ENCODE measurements at places on chromosomes 11 and 22.

GRCh38 chr11:2998073-2998850 lies 6.1 kb upstream of the NAP1L4 start:
- no peak for DNase-seq

DNA sequence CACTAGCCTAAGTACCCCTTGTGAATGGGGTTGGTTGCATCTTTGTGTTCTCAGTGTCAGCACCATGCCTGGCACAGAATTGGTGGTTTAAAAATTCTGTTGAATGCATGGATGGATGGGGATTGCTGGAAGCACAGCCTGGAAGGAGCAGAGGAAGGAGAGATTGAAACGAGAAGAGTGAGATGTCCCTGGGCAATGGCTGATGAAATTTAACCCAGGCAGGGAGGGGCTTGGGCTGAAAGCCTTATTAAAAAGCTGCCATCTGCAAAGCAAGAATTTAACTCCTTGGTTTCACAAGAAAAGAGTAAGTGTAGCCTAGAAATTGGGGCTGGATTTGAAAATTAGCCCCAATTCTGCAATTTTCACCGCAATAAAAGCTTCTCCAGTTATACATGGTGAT lies 126.7 kb downstream of the TEAD1 start:
- no peak for DNase-seq

GRCh38 chr22:37095113-37095512 lies 14.4 kb downstream of the TMPRSS6 start:
- no peak for DNase-seq

GRCh38 chr11:70578831-70579230 lies 180.5 kb downstream of the CTTN start:
- no peak for DNase-seq

- DNase-seq, result peak; percentile 70
Observed at GRCh38 chr11:119671561-119672015, 57.4 kb downstream of the NECTIN1 start.

GRCh38 chr22:24054356-24054755 lies 43.3 kb downstream of the CABIN1 start:
- no peak for DNase-seq

- DNase-seq, result peak; percentile 62
Observed at GRCh38 chr11:47607380-47607779, 13.2 kb upstream of the C1QTNF4 start.

GRCh38 chr11:46743693-46744339 lies 24.8 kb downstream of the F2 start:
- DNase-seq, result no peak

GRCh38 chr11:95487391-95487790 lies 256.4 kb upstream of the SESN3 start:
- DNase-seq, result no peak

- DNase-seq, result peak; percentile 61
Observed at GRCh38 chr11:10351765-10352641, 47.1 kb downstream of the ADM start.

DNA sequence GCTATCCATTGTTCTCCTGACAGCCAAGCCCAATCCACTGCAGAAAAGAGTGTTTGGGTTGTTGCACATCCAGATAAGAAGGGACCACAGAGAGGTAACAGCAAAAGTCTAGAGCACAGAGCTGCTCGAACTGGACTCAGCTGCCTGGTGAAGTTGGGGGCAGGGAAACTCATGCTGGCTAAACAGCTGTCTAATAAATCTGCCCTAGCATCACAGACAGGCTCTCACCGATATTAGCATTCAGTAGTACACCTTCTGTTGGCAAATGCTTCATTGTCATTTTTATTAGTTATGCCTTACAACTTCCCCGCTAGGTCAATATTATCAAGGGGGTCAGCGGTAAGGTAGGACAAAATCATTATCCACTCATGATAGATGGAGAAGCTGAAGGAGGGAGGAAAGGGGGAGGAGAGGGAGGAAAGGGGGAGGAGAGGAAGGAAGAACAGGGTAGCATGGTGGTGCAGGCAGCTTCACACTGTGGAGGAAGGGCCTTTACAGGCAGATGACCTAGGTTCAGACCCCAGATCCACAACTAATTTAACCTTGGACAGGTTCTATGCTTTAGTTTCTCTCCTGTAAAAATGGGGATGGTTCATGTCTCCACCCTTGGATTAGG lies 102.7 kb downstream of the LARGE1 start:
- no peak for DNase-seq

DNA sequence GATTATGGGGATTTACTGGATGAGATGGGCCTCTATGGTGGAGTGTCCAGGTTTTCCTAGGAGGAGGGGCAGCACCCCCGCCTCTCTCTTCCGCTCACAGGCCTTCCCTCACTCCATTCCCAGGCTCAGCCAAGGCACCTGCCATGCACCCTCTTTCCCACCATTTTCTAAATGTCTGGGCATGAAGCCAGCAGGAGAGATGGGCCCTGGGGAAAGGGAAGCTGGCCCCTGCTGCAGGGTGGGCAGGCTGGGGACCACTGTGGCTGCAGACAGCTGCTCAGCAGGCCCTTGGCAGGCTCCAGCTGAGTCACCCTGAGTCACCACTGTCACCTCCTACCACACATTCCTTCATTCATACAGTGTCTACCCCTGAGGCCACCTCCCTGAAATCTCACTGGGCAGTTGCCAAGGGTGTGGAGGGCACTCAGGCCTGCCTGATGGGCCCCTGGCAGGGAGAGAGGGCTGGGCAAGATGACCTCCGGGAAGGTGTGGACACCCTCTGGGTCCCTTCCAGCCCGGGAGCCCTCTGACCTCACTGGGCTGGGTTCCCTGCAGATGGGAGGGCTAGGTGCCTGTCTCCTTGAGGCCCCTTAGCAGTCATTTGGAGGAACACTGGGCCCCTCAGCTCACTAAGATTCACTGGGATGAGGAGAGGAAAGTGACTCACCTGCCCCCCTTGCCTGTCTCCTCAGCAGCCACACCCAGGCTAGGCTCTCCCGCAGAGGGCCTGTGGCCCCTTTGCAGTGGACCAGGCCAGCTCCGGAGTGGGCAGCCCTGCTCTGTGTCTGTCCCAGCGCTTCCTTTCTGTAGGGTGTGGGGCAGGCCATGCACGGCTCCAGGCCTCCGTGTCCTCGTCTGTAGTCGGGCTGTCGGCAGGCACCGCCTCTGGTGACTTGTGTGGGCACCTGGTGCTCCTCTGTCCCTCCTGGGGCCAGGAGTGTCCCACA lies 7.8 kb downstream of the MYEOV start:
- no peak for DNase-seq

Data from left ventricle myocardium superior (tissue), 1 donor.